ENCODE measurements at places on chromosomes 4 and X.

- no peak for DNase-seq
Observed at GRCh38 chr4:37978248-37978924, 18.2 kb downstream of the PTTG2 start.

- no peak for DNase-seq
Observed at GRCh38 chr4:7295197-7295910, 103.0 kb downstream of the SORCS2 start.

- no peak for DNase-seq
Observed at GRCh38 chr4:136861091-136861490, 671.2 kb downstream of the PCDH18 start.

DNA sequence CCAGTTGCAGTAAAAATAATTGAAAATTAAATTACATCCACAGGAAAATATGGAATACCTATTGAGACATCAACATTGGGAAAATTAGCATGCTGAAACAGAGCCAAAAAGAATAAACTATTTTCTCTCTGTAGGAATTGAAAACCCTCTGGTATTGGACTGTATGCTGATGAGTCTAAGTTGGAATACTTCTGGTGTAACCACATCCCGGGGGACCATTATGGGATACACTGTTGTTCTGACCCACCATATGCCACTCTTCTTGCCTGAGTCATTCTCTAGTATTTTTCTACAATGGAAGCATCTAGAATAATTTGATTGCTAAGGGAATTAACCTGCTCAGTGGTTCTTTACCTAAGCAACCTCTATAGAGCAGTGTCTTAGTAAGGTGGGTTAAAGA is 640.7 kb upstream of the AGA start:
- DNase-seq: no peak

DNA sequence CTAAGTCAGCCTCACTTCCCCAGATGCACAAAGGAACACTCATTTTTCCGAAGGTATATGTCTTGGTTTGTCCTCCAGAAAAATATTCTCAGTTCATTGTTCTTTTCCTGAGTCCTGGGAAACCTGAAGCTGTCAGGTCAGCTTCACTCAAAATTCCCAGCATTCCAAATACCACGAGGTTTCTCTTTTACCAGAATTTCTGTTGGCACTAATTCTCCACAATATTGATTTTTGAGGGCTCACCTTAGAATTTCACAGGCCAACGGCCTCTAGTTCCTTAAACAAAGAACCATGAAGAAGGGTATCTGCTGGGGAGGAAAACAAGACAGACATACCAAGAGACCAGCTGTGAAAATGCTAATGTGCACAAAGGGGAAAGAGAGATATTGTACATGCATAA is 8.0 kb upstream of the MAGEB5 start:
- no peak for DNase-seq

GRCh38 chrX:45775468-45775867 is 574.8 kb upstream of the DIPK2B start:
- DNase-seq: no peak

- DNase-seq: no peak
Observed at GRCh38 chr4:101370663-101371210, 23.4 kb upstream of the PPP3CA start.

Data from HEK293T (cell line).